ENCODE measurements at places on chromosomes 12 and 14.

DNA sequence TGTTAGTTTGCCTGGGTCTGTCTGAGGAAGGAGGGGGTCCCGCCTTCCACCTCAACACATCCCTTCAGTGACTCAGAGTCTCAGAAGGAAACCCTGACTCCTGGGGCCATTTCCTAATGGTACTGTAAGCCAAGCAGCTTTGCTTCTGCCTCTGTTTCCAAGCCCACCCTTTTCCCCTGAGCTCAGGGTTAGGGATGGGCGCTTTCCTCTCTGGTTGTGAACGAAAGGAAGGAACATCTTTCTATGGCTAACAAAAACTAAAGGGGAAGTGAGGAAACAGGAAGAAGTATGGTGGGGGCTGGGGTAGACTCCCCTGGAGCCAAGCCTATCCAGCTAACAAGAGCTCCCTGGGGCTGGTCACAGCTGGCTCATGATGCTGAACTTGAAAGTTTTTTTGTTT lies 11.6 kb upstream of the UNC119B start:
- no peak for DNase-seq

DNA sequence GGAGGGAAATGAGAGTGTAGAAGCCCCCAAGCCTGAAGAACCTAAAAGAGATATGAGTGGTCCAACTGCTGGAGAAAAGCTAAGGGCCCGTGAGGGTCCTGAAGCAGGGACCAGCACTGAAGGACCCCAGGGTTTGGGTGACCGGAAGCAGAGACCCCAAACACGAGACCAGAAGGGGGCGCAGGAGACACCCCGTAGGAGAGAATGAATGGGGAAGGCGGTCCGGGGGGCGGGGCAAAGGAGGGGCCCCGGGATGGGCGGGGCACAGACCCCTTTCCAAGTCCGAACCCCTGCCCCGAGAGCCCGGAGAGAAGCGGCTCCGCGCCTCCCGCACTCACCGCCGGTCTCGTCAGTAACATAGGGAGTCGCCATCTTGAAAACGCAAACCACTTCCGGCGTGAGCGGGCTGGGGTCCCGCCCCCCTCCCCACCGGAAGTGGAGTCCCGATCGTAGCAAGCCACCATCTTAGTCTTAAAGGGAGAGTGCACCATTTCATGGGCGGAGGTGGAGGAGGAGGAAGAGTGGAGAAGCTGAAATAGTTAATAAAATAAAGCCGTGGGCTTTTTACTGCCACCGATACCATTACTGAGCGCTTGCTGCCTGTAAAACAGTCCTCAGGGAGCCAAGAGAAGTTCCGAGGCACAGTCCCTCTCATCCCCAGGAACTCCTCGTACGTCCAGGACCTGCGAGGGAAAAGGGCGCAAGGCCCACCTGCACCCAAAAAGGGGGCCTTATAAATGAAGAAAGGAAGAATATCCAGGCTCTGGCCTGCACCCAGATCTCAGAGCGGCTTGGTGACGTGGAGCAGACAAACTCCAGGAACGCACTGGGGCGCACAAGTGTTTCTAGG lies 731 bp downstream of the PYM1 start:
- DNase-seq, result peak; percentile 91

DNA sequence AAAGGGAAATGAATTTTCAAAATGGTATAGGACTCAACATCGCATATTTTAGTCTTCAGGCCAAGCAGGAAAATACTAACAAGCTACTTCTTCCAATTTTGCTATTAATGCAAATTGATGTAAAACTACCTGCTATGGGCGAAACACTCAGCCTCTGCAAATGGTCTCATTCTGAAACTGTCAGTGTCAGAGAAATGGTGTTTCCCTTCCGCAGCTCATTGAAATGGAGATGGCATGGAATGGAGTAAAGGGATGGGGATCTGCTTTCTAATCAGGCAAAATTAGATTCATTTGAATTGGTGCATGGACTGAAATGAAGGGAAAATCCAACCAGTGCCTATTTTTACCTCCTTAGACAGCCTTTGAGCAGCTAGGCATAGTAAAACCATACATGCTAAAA lies 80.4 kb upstream of the EEA1 start:
- DNase-seq, result no peak

- no peak for DNase-seq
Observed at GRCh38 chr14:67556671-67557070, 23.6 kb downstream of the PLEKHH1 start.

- no peak for DNase-seq
Observed at GRCh38 chr12:103046154-103046553, 88.7 kb downstream of the ASCL1 start.

DNA sequence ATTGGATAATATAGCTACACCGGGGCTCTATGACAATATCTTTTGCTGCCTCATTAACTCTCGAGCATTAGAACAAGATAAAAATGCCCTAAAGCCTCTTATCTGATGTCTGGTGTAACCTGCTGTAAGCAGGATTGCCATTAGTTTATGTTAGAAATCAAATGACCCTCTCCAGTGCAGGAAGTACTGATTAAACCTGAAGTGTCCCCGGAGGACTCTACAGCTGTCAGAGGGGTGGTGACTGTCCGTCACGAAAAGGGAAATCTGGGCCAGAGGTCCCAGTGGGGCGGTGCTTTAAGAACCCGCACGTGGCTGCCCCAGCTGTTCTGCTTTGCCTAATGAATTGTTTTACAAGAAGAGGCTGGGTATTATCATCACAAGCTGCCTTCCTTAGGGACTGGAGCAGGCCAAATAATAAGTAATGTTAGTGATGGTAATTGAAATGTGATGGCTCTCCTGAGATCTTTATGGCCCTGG lies 55.7 kb downstream of the LIN52 start:
- peak; percentile 31 for DNase-seq
